ENCODE measurements at places on chromosomes 7 and 10. TPM values are rescaled to one million over a fixed set of nuclear protein-coding genes. Genes with fewer than 3 reads are reported as not detected.

- no peak for DNase-seq
These were observed 337.6 kb downstream of the FRMD4A start for GRCh38 chr10:13993169-13993568.

- DNase-seq = no peak
These were observed 34.1 kb downstream of the MTERF1 start for GRCh38 chr7:91846436-91846835.

DNA sequence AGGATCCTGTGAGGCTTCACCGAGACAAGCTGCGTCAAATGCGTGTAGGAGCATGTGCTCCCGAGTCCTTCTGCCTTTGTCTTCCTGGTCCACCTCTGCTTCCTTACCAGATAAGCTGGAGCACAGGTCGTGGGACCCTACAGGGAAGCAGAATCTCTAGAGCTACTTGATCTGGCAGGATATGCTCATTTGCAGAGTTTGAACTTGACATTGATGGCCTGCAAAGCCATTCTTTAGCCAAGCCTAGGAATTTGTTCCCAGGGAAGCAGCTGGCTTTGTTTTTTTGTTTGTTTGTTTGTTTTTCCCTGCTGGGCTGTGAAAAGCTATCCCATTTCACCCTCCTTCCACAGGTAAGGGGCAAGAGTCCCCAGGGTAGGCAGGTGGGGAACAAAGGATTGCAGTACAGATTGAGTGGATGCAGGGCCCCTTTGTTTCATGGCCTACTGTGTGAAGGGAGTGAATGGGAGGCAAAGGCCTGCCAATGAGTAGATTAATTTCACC is 200.0 kb upstream of the BMPER start:
- no peak for DNase-seq

GRCh38 chr7:90224195-90224594 is 12.7 kb downstream of the STEAP2 start:
- DNase-seq = no peak

DNA sequence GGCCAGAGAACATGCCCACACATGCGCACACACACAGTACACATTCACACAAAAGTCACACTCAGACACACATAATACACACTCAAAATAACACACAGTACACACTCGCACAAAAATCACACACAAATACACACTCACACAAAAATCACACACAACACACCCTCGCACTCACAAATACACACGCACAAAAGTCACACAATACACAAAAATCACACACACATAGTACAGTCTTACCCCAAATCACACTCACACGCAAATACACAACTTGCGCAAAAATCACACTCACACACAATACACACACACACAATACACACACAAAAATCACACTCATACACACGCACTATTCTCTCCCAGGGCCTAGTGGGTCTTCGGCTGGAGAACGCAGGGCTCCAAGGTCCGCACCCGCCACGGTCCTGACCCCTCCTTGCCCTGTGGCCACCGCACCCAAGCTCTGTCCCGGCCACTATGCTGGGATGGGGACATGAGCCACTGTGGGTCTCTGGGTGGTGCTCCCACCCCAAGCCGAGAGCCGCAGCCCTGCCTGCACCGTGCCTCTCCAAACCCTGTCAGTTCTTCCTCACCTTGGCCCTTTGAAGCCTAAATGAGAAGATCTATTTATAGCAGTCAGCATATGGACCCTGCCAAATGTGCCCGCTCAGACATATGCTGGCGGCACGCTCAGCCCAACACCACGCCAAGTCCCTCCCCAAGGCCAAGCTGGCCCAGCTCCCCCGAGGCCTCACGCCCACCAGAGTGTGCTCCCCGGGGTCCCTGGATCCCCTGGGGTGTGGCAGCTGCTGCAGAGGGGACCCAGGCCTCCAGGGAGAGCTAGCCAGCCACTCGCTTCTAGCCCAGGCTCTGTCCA is 55.9 kb downstream of the ELFN1 start:
- peak; percentile 67 for DNase-seq

DNA sequence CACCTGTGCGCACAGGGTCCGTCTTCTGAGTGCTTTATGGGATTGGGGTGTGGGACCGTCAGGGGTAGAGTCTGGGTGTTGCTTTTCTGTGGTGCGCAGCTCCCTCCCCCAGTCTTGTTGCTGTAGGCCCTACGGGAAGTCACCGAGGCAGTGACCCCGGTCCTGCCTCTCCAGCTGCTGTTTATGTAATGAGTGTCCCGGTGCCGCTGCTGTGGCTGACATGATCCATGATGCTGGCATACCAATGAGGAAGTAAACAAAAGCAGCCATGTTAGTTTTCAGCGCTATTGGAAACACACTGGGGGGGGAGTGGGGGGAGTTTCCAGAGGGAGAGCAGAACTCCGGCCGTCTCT is 1.1 kb downstream of the TRIM8 start:
- peak; percentile 91 for DNase-seq

DNA sequence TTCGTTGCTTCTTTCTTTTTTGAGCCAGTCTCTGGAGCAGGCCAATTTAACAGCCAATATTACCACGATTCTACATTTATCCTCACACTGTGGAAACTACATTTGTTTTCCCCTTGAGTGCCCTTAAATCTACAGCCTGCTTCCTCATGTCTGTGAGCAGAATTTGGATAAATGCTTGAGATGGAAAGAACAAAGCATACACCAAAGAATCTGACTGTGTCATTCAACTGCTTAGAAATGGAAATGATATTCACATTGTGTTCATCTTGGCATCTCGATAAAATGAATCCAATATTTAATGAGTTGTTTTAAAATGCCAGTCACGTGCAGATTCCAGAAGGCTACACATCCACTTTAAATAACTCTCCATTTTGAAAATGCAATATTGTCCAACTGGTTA is 41.0 kb upstream of the GSDME start:
- no peak for DNase-seq

DNA sequence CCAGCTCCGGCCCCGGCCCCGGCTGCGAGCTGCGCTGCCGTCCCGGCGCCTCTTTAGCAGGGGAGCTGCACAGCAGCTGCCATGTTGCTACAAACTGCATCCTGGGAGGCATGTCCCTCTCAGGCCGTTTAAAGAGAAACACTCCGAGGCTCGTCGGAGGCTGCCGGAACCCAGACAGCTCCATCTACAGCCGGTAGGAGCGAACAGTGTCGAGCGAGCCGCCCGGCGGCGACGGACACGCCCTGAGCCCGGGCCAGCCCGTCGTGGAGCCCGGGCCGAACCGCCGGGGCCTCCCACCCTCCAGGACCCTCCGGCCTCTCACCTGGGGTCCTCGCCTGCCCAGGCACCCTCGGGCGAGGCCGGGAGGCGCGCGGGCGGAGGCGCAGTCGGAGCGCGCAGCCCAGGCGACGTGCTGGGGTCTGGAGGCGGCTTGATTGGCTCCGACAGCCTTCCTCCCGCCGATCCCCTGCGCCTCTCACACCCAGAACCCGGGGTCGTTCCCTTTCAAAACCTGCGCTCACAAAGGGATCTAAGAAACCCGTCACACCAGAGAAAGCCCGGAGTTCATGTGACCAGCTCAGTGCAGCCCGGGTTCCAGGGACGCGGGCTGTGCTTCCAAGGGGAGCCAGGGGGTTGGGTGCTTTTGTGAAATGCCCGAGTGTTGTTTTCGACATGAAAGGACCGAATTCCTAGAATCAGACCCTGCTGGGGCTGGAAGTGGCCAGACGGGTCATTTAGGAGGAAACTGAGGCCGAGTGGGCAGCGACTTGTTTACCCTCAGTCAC is at the start of gene ZNF777:
Gene ZNF777, minus strand, starts transcription at position 570 of the 785 bp plus-strand sequence. CDS start 5,040 bp downstream, outside the sequence.
- peak; percentile 88 for DNase-seq

DNA sequence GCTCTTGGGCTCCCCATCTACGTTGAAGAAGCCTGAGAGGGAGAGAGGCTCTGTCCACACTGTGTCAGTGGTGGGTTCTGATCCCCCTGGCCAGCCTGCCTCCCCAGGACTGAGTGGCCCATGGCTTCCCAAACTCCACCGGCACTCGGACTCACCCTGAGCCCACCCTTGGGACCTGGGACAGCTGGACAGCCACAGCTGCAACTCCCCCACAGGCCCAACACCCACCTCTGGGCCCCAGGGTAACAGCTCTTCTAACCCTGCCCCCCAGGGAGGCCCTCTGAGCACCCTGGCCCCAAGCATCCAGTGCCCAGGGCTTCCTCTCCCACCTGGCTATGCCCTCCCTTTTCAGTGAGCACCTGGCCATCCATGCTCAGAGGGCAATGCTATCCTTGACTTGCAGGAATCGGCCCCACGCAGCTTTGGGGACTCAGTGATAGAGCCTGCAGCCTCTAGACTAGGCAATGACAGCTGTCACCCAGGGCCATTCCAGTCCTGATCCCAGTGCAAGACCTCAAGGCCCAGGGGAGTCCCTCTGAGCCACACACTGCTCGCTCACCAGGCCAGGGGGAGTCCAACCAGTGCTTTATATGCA is 17.9 kb downstream of the OGDHL start:
- no peak for DNase-seq

- DNase-seq = peak; percentile 75
These were observed 17.1 kb upstream of the TMEM120A start for GRCh38 chr7:76011442-76011861.

- DNase-seq = no peak
These were observed 600.1 kb upstream of the AUTS2 start for GRCh38 chr7:68998136-68998535.

DNA sequence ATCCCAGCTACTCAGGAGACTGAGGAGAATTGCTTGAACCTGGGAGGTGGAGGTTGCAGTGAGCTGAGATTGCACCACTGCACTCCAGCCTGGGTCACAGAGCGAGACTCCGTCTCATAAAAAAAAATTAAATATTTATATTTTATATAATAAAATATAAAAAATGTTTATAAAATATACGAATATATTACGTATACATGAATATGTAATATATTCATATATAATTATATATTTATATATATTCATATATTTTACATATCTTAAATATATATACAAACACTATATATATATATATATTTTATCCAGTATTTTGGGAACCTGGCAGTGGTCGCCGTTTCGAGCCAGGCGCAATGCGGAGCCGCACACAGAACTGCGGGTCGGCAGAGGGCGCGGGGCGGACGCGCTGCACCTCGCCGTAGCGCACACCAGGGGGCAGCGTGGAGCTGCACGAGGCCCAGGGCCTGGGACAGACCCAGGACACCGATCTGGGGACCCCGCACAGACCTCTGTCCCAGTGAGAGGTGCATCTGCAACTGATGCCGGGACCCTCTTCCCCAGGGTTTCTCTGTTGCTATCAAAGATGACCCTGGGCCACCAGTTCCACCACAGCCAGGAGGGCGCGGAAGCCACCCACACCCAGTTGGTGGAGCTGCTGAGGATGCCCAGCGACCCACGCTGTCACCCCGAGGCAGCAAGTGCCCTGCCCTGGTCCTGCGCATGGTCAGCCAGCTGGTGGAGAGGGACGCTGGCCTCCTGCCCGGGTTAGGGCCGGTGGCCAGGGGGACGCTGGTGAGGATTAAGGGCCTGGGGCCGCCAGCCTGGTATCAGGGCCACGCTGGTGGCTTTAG is 22.7 kb downstream of the AP5Z1 start:
- DNase-seq = peak; percentile 88

DNA sequence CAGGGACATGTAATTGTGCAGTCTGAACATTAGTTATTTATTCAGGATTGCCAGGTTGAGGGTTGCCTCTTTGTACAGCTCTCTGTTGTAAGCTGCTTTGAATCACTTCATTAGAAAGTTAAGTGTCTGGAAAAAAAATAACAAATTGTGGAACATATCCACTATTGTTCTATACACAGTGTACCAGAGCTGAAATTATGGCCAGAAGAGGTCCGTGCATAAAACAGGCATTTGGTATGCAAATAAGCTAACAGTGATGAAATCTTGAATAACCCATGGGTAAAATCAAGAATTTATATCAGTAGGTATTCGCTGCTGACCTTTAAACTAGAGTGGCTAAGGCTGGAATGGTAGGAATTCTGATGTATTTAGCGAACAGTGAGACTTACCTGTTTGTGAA is 152.1 kb downstream of the LHFPL3 start:
- no peak for DNase-seq

GRCh38 chr10:60985951-60986350 is 42.0 kb upstream of the RHOBTB1 start:
- DNase-seq = no peak

DNA sequence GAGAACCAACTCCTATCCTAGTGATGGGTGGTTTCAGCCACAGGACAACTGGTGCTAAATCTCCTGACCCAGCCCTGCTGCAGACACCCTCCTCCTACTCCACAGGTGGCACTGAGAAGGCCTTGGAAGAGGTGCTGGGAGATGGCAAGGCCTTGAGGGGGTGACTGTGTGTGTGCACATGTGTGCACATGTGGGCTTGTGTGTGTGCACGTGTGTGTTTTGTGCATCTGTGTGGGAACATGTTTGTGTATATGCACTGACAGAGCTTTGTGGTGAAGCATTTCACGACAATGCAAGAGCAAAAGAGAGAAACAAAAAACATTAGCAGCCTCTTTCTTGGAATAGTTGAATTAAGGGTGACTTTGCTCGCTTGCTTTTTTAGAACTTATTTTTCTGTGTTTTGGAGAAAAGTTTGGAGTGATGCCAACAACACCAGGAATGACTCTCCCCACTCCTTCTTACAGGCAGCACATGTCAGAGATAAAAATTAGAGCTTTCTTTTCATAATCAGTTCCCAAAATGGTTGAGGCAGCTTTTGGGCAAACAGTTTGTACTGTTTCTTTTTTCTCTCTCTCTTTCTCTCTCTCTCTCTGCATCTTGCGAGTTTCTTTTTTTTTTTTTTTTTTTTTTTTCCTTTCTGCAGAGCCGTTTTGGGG is 69.5 kb downstream of the SEC61G start:
- DNase-seq = no peak

GRCh38 chr10:75649466-75649865 is 218.0 kb downstream of the LRMDA start:
- no peak for DNase-seq

DNA sequence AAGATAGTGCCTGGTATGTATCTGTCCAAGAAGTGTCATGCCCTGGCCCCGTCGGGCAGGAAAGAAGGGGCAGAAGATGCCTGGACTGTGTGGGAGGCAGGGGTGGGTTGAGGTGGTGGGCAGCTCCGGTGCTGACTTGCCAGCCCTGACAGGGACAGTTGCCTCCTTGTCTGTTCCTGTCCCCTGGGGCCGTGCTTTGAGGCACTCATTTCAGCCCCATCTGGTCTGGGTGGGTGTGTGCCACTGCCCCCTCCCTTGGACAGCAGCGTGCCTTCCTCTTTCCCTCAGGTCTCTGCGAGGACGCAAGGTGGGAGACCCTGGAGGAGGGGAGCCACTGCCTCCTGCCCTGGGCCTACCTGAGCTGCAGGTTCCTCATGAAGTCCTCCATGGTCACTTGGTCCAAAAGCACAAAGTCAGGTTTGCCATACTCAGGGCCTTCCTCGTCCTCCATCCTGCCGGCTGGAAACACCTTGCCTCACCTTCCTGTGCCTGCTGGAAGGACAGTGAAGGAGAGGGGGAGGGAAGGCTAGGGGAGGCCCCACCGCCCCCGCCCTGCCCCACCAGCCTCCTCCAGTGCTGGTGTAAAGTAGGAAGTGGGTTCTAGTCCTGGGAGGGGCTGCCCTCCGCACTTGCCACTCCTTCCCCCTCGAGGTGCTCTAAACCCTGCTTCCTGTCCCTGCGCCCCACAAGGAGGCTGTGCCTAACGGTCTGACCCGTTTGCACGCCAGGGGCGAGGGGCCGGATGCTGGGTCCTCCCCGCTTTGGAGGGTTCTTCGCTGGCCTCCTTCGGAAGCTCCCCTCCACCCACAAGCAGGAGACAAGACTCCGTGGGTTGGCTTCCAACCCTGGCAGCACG is at the start of gene MYO1G:
Gene MYO1G, minus strand, starts transcription at position 505 of the 856 bp plus-strand sequence. Its CDS starts 54 bp downstream, at position 451.
- DNase-seq = peak; percentile 81

The ZNF239 gene
- total RNA-seq = 2.5 TPM

The PAPOLB gene
- total RNA-seq = 0.08 TPM

The ACHE gene
- total RNA-seq = 0.73 TPM

The MRLN gene
- total RNA-seq = not detected

The HOXA7 gene
- total RNA-seq = not detected

The RADIL gene
- 3.9 TPM for total RNA-seq

The CLRN3 gene
- total RNA-seq = not detected
